ENCODE measurements at places on chromosomes 3 and 15.

GRCh38 chr3:185558395-185558794 is 6.0 kb upstream of the LIPH start:
- peak; percentile 68 for DNase-seq

GRCh38 chr3:28682121-28682520 is 333.5 kb upstream of the AZI2 start:
- no peak for DNase-seq

- no peak for DNase-seq
Measured at GRCh38 chr15:35810007-35810406, 264.0 kb upstream of the DPH6 start.

DNA sequence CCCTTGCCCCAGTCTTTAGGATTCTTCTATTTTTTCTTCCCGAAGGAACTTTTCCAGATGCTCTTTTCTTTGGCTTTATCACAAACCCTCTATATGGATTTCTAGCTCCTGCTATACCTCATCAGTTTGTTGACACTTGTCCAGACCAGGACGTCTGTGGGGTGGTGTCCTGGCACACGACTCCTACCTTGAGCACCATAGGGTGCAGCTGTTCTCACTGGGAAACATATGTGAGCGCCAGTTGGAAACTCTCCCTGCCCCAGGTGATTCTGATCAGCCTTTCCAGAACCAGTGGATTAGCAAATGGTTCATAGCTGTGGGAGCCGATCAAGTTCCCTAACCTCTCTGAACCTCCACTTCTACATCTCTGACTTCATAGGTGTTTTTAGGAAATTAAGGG is 40.6 kb upstream of the USP3 start:
- no peak for DNase-seq

DNA sequence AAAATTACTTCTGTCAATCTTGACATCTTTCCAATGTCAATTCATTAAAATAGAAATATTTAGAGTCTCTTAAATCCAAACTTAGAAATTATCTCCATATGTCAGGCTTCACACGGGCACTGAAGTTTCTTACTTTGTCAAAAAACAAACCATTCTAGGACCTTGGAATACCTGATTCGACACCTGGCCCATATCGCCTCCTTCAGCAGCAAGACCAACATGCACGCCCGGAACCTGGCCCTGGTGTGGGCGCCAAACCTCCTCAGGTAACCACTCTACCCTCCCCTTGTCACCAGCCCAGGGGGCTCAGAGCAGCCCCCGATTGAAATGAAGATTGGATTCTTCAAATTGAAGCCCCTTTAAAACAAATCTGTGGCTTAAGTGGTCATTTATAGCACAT is 81.3 kb downstream of the TMEM39A start:
- no peak for DNase-seq

- DNase-seq, result no peak
Measured at GRCh38 chr3:23865595-23866396, 51.0 kb downstream of the NKIRAS1 start.

DNA sequence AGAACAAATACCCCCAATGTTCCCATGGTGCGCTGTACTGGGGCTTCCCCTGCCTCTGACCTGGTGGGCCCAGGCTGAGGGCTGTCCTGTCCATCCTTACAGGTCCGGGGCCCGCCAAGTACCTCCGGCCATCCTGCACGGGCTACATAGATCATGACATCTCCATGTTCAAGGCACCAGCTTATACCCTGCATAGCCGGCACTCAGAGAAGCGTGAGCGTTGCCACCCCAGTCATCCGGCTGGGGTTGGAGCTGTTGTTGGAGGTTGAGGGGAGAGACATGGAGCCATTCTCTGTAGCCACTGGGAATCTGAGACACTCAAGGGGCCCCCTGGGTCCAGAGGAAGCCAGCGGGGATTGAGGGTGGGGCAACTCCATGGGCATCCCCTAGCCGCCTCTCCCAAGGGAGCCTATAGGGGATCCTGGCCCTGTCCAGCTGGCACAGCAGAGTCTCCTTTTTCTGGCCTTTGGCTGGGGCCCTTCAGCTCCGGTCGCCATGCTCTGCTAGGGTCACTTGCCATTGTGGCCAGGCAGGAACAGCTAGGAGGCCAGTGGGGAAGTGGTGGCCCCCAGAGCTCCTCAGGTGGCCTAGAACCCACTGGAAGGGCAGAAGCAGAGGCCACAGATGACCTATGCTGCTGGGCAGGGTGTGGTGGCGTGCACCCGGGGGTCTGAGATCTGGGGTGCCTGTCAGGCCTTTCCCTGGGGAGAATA is 12.5 kb upstream of the CSPG4 start:
- no peak for DNase-seq

DNA sequence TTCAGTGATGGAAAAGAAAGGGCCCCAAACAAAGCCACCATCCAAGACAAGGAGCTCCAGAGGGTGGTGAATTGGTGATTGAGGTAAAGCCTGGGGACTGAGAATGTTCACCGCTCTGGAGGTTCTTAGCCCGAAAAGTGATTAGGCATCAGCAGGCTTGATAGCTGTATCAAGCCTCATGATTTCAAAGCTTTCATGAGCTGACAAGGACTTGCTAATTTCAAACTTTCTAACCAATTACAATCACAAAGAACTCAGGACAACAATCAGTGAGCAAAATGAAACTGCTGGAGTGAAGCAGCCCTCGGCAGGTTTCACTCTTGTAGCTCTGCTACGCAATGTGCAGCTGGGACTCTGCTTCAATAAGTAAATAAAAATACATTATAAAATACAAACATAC is 391.3 kb downstream of the TIGIT start:
- DNase-seq, result no peak

DNA sequence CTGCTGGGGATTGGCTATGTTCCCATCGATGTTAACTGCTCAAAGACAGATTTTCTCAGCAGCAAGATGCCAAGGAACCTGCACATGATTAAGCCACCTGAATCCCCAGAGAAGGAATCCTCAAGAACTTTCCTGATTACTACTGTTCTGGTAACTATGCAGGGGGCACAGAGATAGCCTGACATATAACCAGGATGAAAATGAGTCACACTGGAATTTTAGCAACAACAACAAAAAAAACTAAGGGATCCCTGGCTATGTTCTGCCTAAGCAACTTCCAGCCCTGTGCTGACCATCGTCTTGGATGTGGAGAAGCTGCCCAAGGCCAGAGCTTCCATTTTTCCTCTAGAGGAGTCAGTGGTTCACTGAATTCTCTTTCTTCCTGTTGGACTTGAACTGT is 13.8 kb downstream of the RIOX2 start:
- DNase-seq, result no peak

GRCh38 chr3:134336587-134336986 is 37.7 kb downstream of the AMOTL2 start:
- DNase-seq, result peak; percentile 49

DNA sequence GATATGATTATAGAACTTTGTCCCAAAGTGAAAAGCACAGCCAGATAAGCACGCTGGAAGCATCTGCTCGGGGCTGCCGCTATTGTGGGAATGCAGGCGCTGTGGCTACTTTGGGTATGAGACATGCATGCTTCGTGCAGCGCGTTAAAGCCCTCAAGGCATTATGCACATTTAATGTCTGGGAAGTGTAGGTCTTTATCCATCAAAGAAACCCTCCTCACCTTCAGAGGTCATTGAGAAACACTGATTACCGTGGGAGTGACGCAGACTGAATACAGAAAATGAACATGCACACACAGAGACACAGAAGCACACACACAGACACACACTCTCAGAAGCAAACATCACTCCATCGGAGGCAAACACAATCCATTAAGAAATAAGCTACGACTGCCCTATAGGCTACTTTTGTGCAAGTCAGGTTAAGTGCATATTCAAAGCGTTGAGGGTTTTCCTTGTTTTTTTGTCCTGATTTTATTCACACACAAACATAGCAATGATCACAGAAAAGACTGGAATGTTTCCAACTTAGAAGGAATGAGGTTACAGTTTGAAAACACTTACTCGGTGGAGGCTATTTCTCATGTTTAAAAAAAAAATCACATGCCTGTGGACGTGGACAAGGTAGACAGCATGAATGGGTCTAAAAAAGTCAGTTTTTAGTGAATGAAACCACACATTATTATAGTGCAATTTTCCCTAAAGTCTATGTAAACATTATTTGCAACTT is 68.5 kb downstream of the PLCH1 start:
- DNase-seq, result peak; percentile 53

DNA sequence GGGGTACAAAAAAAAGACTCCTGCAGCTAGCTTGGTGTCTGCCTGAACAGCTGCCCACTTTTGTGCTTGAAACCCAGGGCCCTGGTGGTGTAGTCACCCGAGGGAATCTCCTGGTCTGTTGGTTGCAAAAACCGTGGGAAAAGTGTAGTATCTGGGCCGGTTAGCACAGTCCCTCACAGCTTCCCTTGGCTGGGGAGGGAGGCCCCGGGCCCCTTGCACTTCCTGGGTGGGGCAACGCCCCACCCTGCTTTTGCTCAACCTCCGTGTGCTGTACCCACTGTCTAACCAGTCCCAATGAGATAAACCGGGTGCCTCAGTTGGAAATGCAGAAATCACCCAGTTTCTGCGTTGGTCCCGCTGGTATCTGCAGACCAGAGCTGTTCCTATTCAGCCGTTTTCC is 211.7 kb upstream of the ZPLD1 start:
- DNase-seq, result no peak

- DNase-seq, result no peak
Measured at GRCh38 chr3:8635125-8635524, 9.5 kb downstream of the SSUH2 start.

- no peak for DNase-seq
Measured at GRCh38 chr3:72355168-72355567, 493.1 kb downstream of the SHQ1 start.

GRCh38 chr3:5007873-5008272 is 28.6 kb downstream of the BHLHE40 start:
- no peak for DNase-seq

DNA sequence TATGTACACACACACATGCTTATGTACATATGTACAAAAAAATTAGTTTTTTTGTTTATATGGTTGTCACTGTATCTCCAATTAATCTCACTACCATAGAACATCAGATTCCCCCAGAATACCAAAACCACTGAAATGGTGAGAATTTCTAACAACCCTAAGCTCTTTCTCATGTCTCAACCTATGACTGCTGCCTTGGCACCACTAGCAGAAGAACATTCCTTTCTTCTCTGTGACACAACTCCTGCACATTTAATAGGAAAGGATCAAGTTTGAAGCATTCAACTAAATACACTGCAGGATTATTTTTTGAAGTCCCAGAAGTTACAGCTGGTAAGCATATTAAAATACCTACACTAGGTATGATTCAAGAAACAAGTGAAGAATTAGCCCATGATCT is 109.6 kb downstream of the FAM174B start:
- no peak for DNase-seq

DNA sequence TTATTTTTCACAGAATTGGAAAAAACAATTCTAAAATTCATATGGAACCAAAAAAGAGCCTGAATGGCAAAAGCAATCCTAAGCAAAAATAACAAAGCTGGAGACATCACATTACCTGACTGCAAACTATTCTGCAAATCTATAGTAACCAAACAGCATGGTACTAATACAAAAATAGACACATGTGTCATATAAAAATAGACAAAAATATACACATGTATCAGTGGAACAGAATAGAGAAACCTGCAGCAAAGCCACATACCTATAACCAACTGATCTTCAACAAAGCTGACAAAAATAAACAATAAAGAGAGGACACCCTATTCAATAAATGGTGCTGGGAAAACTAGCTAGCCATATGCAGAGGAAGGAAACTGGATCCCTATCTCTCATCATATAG is 259.6 kb downstream of the IGSF11 start:
- DNase-seq, result no peak

DNA sequence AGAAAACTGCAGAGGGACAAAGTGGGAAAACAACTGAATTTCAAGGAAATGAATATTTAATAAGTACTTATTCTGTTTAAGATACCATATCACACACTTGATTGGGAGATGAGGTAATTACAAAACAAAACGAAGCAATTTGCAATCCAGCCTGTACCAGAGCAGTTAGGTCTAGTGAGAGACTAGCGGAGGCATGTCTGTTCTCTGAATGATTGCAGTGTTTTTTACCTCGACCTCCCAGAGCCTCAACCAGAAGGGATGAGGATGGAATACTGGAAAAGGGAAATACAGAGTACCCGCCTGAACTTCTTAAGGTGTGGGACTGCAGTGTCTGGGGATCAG is 59.5 kb downstream of the PIK3CB start:
- peak; percentile 55 for DNase-seq

DNA sequence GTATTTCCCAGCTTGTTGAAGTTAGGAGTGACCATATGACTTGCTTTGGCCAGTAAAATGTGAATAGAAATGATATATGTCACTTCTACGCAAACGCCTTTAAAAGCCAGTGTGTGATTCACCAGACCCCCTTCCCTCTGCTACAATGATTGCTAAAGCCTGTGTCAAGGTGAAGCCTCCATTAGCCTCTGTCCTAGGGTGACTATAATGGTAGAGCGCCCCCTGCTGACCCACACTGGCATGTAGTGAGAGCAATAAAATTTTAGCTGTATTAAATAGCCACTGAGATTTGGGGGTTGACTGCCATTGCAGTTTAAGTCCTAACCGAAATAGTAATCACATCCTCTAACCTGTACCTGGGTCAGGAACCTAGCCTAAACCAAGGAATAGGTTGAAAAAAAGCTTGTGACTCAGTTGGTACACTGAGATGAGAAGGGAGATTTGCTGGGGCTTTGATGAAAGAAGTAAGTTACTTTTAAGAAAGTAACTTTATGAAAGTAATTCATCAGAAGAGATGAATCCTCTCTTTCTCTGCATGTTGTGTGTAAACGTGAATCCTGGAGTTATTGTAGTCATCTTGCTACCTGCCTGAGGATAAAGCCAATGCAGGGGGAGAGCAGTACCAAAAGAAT is 52.6 kb downstream of the GTF2E1 start:
- DNase-seq, result peak; percentile 50

Data from mammary epithelial cell (primary cell).